ENCODE measurements at places on chromosomes 2 and 18.

GRCh38 chr2:237451643-237452469 lies 35.2 kb upstream of the MLPH start:
- DNase-seq: no peak

- DNase-seq: no peak
Observed at GRCh38 chr2:242017086-242017485, 147.6 kb downstream of the RTP5 start.

- DNase-seq: no peak
Observed at GRCh38 chr2:119788752-119789151, 29.0 kb downstream of the PTPN4 start.

- DNase-seq: no peak
Observed at GRCh38 chr2:72292433-72292832, 144.8 kb upstream of the CYP26B1 start.

GRCh38 chr2:173424886-173425285 lies 70.2 kb downstream of the CDCA7 start:
- DNase-seq: no peak

GRCh38 chr2:223884399-223884798 lies 47.0 kb upstream of the AP1S3 start:
- DNase-seq: no peak

DNA sequence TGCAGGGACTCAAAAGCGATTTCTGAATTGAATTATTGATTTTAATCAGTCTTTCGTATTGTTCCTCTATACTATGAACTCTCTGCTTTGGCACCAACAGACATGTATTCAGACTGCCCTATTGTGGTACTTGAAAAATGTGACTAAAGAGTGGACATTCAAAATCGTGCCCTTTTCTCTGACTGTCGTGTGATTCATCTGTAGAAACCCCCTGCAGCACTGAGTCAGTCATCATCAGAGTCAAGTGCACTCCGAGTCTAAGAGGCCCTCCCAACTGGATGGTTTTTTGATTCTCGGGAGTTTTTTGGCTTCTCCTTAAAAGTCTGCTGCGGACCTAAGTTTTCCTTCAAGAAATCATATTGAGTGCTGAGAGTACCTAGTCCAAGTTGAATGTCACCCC lies 96.4 kb upstream of the FOSL2 start:
- DNase-seq: no peak

- DNase-seq: no peak
Observed at GRCh38 chr2:104887676-104888075, 33.8 kb downstream of the POU3F3 start.

GRCh38 chr2:516944-517343 lies 160.3 kb downstream of the TMEM18 start:
- DNase-seq: no peak

- no peak for DNase-seq
Observed at GRCh38 chr18:14577971-14578370, 34.6 kb upstream of the POTEC start.

GRCh38 chr2:112705575-112705974 lies 15.2 kb upstream of the NT5DC4 start:
- DNase-seq: no peak

GRCh38 chr2:219702796-219703545 lies 75.5 kb downstream of the SLC4A3 start:
- DNase-seq: no peak

- DNase-seq: peak; percentile 35
Observed at GRCh38 chr2:162153608-162154224, 1.7 kb upstream of the GCG start.

- DNase-seq: no peak
Observed at GRCh38 chr2:127658641-127659407, 12.9 kb downstream of the GPR17 start.

DNA sequence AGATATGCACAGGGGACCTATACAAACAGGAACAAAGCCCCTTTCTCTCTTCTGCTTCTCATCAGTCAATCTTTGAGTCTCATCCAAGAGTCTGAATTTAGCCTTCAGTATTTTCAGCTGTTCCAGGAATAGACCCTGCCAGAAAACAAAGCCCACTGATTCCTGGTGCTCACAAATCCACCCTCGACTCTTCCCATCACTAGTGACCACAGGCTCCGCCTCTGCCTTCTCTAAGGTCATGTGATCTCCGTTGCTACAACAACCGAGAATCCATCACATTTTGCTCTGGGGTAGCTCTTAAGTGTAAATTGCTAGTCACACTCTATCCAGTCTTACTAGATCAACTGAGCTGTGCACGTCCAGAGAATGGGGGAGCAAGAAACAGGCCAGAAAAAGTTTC lies 46.4 kb upstream of the SPTBN1 start:
- no peak for DNase-seq

GRCh38 chr18:56984731-56985130 lies 162.2 kb upstream of the BOD1L2 start:
- no peak for DNase-seq

- DNase-seq: no peak
Observed at GRCh38 chr18:23737578-23737977, 48.3 kb downstream of the LAMA3 start.

DNA sequence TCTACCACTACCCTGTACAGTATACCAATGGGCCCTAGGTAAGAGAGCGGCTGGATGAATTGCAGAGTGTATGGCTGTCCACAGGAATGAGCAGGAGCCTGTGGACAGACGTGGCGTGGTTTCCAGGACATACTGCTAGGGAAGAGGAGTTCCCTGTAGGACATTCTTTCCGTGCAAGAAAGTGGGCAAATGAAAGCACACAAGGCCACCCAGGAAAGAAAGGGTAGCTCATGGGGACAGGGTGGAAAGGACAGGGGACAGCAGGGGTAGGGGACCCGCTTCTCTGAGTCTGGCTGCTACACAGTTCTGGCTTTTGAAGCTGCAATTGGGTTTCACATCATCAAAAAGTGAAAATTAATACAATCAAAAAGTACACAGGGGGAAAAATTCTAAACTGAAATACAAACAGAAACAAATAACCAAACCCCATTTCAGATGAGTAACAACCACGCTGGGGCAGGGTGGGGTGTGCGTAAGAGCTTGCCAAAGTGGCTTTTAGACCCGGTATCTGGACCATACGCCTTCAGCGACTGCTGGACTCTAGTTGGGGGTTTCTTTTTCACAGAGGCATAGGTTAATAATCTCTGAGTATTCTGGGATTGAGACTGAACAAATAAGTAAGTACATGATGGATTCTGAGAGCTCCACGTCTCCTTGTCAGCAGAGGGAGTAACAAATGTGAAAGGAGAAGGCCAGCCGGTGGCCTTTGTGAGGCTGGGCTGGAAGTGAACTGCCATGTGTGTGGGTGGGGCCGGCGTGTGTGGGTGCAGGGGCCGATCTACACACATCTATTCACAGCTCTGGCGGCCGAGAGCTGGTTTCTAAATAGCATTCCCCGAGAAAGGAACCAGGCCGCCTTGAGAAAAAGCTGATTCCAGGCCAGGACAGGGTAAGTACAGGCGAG lies 84.0 kb downstream of the HDAC4 start:
- DNase-seq: no peak

DNA sequence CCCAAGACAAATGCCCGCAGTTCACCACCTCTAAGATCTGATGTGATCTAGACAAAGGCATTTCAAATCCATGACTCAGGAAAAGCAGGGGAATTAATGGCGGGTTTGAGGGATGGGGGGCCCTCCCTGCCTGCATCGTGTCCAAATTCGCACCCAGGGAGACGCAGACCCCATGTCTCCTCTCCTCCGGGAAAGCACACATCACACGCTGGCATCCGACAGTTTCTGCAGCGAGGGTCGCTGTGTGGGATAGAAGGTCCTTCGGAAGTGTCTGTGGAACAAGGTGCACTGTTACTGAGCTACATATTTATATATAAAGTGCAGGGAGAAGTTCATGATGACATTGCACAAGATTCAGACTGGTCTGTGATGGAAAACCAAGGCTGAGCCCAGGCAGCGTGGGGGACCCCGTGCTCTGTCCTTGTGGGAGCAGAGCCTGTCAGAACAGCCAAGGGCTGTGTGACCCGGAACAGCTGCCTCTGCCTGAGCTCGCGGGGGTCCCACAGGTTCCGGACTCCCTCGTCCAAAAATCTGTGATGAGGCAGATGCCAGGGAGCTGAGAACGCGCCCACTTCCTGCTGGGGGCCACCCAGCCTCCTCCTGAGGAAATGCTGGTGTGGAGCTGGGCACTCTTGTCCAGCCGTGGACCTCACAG lies 82.3 kb upstream of the CTDP1 start:
- DNase-seq: no peak

DNA sequence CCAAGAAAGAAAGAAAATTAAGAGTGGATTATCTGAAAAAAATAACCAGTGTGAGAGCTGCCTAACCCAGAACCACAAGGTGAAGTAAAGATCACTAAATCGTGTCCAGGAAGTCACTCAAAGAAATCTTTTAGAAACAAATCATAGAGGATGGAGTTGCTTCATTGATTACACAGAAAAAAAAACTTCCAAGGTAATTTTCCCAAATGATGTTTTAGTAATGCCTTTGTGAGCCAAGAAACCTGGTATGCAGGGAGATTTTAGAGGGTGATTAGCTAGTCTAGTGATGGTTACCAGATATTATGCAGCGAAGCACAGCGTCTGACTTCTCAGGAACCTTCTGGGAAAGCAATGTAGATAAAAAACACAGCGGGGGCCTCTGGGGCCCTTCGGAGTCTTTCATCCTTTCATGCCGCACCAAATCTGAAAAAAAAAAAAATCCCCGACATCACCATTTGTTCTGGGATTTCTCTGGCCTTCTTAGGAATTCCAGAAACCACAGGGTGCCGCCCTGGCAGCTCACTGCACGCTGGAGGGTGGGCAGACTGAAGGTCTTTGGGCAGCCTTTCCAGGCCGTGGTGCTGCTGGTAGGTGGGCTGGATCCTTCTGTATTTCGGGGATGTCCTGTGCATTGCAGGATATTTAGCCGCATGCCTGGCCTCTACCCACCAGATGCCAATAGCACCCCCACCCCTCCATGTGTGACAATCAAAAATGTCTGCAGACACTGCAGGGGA lies 17.3 kb downstream of the ALPK2 start:
- DNase-seq: no peak

GRCh38 chr18:73741946-73742345 lies 405.7 kb downstream of the FBXO15 start:
- no peak for DNase-seq

DNA sequence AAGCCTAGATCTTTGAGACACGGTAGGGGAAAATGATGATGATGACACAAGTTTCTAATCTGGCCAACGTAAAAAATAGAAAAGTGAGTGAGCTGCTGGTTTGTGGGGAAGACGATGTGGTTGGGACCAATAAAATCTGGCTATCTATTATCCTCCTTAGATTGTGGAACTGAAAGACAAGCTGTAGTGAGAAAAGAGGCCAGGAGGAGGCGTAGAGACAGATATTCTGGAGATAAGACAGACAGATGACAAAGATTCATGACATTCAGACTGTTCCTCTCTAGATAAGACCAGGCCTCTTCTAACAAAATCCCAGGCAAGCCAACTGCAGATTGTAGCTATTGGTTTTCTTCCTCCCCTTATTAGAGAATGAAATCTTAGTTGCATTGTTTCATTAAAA lies 376.3 kb upstream of the UBE2E3 start:
- DNase-seq: no peak

DNA sequence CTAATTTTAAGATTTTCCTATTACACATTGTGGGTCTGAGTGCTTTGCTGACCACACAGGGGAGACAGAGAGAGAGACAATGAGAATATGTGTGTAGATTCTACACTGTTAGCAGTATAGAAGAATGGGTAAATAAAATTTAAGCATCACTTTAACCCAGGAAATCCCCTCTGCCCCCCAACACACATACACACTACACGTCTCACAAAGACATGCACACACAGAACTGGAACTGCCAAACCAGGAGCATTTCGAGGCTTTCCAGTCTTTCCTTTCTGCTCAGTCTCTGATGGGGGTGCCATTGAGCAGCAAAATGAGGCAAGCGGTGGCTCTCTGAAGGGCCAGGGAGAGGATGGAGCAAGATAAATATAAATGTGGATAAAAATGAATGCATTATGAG lies 2.5 kb downstream of the MERTK start:
- DNase-seq: no peak

DNA sequence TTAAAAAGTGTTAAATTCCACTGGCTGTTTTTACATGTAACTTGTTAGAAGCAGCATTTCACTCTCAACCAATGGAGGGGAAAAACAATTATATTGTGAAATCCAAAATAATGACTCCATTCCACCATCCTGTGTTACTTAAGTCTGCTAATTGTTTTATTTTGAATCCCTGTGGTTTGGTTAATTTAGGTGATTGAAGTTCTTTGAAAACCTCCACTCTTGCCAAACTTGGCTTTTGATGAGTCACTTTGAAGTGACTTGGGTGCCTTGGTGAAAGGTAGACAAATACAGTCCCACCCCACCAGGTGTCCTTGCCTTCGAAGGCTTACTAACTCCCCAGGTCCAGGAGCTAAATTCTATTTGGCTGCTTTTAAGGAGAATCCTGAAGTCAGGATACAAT lies 1303.8 kb upstream of the NRXN1 start:
- no peak for DNase-seq

GRCh38 chr2:235314371-235314930 lies 179.4 kb upstream of the AGAP1 start:
- DNase-seq: no peak

DNA sequence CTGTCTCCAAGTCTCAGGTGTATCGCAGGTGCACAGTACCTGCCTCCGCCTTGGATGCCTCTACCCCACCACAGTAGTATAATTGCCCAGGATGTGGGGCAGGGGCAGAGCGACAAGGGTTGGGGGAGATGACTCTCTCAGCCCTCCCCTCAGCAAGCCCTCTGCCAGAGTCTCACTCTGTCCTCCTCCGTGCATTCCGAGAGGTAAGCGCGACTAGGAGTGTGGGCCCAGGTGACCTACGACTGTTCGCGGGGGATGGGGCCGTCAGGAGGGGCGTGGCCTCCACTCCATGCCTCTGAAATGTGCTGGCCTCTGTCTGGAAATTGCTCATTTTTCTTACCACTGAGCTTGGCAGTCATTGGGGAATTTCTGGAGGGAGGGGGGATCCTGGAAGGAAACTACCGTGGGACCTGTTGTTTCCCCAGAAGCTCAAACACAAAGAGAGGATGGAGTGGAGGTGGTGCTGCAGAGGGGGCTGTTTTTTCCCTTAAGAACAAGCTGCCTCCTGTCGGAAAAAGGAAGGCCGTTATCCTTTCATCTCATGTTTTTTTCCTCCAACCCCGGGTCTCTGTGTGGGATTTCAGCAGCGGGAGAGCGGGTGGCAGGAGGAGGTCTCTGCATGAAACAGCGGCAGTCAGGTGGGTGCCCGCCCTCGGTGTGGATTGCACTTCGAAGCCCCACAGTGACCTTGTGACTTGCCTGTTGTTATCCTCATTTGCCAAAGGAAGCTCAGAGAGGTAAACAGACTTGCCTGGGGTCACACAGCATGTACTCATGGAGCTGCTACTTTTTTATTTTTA lies 13.0 kb upstream of the RALB start:
- no peak for DNase-seq

GRCh38 chr2:18170642-18171041 lies 292.2 kb downstream of the KCNS3 start:
- DNase-seq: no peak

DNA sequence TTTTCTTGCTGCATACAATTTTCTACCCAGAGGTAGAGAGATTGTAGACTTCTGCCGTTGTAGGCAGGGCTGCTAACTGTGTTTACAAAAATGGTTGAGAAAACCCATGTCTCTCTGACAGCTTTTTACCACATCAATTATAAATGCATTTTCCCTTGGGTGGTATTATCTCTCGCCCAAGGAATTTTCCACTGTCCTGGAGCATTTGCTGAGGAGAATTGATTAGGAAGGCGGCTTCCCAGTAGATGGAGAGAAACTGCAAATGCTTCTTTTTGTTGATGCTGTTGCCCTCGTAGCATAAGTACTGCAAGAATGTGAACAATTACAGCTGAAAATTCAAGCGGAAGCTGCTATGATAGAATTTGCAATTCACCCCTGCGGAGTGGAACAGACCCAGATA lies 1007.7 kb upstream of the KLHL29 start:
- DNase-seq: no peak

- no peak for DNase-seq
Observed at GRCh38 chr2:51247252-51247805, 215.4 kb upstream of the NRXN1 start.
